ENCODE measurements at places on chromosomes 16 and 17. TPM values are rescaled to one million over a fixed set of nuclear protein-coding genes. Genes with fewer than 3 reads are reported as not detected.

The CD79B gene
- 2.7 TPM for total RNA-seq

The WNT3 gene
- 0.89 TPM for total RNA-seq

The ADAP2 gene
- total RNA-seq, result 6.8 TPM

The NHERF2 gene
- total RNA-seq, result 183 TPM

The GPRC5C gene
- total RNA-seq, result 31.7 TPM

The AARS1 gene
- 57.2 TPM for total RNA-seq

The ADPRM gene
- total RNA-seq, result 4.4 TPM

The ATXN7L3 gene
- 37.8 TPM for total RNA-seq

The NHLRC4 gene
- 0.30 TPM for total RNA-seq

The HOXB6 gene
- 0.92 TPM for total RNA-seq

The ACSF2 gene
- 9.6 TPM for total RNA-seq

The DERL2 gene
- 32.8 TPM for total RNA-seq

The USP43 gene
- not detected for total RNA-seq

The ARHGDIA gene
- 158 TPM for total RNA-seq

The FSCN2 gene
- total RNA-seq, result 1.1 TPM

The GLOD4 gene
- total RNA-seq, result 33.8 TPM

The KRT13 gene
- not detected for total RNA-seq

The KRTAP4-4 gene
- total RNA-seq, result not detected

The ZNF629 gene
- total RNA-seq, result 22.7 TPM

All from cardiac septum (tissue), 1 donor.